Activated effector memory CD4-positive, alpha-beta T cell treated with anti-CD3 and anti-CD28 coated beads, Interleukin-2, amount 50 U/mL, for 16 hours (primary cell): ENCODE measurements at places on chromosomes 6 and 20.

- DNase-seq = no peak
These were observed 14.8 kb upstream of the FKBP5 start for GRCh38 chr6:35703554-35703953.

DNA sequence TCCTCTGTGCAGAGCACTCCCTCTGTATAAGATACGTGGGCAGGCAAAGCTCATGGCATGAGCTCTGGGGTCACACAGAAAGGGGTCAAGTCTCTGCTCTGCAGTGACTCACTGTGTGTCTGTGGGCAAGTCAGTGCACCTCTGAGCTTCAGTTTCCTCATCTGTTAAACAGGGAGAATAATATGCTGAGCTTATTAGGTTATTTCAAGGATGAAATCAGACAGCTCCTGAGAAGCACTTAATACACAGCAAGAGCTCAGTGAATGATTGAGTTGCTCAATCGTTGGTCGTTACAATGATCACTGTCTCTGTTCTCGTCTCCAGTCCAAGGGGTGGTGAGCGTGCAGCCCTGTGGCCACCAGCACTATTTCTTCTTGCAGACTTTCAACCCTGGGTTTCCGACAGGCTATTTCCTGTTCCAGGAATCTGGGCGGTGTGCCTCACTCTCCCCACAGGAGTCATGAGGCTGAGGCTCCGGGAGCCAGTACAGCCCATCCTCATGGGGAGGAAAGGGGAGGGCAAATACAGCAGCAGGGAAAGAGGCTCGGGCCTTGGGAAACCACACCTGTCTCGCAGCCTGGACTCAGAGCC is 28.9 kb downstream of the KIAA1755 start:
- DNase-seq = no peak

DNA sequence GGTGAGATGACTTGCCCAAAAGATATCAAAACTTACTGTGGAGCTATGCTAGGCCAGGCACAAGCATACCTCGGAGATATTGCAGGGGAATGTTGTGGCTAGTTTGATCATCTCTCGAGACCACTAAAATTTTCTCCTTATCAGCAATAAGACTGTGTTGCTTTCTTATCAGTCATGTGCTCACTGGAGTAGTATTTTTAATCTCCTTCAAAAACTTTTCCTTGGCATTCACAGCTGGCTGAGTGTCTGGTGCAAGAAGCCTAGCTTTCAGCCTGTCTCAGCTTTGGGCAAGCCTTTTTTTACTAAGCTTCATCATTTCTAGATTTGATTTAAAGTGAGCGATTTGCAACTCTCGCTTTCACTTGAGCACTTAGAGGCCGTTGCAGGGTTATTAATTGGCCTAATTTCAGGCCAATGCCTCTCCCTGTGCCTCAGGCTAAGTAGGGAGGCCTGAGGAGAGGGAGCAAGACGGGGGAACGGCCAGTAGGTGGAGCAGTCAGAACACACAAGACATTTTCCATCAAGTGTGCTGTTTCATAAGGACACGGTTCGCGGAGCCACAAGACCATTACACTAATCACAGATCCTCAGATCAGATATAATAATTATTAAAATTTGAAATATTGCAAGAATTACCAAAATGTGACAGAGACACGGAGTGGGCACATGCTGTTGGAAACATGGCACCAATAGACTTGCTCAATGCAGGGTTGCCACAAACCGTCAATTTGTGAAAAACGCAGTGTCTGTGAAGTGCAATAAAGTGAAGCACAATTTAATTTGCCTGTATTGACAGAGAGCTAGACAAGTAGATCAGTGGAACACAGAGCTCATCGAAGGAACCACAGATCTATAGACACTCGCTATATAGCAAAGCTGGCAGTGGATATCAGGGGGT is 106.8 kb upstream of the SIRPG start:
- DNase-seq = peak; percentile 82

GRCh38 chr6:45789238-45789637 is 226.4 kb downstream of the CLIC5 start:
- no peak for DNase-seq

DNA sequence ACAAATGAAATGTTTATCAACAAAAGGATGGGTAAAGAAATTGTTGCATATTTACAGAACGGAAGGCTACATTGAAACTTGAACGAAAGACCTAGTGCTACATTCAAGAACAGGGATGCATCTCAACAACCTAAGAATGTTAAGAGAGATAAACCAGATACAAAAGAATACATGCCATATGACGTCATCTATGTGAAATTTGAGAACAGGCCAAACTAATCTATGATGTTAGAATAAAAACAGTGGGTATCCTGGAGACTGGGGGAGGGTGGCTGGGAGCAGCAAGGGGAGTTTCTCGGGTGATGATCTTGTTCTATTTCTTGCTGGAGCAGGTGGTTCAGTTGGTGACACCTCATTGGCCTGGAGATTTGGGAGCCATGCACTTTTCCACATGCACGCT is 81.5 kb downstream of the SULF2 start:
- DNase-seq = no peak

GRCh38 chr6:37321516-37322415 is 32.0 kb upstream of the RNF8 start:
- DNase-seq = no peak

DNA sequence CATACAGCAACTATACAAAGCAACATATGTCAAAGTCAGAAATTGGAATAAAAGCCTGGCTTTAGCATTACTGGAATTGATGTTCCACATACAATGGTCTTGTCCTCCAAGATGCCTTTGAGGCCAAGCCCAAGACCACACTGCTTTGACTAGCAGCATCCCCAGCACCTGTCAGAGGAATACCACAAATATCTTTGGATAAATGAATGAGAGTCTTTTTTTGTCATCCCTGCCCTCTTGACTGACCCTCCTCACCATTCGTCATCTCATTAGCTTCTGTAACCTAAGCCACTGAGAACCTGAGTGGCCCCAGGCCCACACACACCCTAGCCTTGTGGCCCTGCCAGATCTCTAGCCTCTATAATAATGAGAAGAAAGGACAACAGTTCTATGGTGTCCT is 48.5 kb downstream of the TNFRSF21 start:
- DNase-seq = no peak

- no peak for DNase-seq
These were observed 107.5 kb downstream of the ERMARD start for GRCh38 chr6:169858935-169859351.

DNA sequence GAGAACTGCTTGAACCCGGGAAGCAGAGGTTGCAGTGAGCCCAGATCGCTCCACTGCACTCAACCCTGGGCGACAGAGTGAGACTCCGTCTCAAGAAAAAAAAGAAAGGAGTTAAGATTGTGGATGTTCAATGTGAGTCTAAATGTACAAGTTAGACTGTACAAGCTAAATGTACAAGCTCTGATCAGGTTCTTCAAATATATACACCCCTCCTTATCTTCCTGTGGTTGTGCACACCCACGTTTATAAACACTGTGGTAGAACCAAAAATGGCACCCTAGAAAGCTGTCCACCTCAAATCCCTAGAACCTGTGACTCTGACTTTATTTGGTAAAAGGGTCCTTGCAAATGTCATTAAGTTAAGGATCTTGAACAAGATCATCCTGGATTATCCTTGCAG is 11.2 kb upstream of the RANBP9 start:
- no peak for DNase-seq

DNA sequence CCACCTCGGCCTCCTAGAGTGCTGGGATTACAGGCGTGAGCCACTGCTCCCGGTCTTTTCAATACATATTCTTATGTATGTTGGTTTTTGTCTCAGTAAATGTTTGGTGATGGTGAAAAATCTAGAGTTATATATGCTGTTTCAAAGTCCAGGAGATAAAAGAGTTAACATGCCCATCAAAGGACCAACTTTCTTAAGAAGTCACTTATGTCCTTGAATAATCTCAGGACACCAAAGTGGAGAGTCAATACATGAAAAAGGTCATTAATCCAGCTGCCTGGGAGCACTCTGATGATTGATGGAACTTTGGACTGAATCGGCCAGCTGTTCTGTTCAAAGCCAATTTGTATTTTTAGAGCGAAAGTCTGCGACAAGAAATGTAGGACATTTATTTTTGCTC is 59.8 kb upstream of the HDAC2 start:
- DNase-seq = no peak

DNA sequence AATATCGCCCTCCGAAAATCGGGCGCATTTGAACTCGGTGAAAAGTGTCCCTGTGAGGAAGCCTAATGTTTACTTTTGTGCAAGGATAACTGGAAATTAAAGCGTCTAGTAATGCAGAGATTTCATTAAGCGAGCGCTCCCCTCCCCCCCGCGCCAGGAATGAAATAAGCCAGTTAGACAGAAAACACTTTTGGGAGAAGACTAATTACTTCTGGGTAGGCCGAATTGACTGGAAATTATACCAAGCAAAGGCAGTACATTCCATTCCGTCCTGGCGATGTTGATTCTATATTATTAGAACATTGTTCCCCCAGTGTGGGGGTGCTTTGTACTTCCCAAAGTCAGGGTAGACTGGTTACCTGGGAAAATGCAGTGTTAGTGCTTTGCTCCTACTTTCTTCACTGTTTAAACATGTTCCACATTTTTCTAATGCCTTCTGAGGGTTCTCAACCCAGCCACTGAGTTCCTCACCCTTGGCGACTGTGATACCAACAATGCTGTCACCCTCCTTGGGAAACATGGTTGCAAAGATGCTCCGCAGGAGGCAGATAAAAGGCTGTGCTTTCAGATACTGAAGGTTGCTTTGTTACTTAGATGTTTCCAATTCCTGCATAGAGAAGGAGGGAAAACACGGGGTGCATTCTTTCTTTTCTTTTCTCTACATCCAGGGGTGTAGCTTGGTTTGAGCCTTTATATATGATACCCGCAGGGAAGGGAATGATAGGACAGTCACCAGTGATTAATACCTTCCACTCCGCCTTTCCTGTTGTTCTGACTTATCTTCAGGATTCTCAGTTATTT is 2.6 kb downstream of the GJA1 start:
- no peak for DNase-seq

GRCh38 chr6:168563656-168564055 is 122.7 kb downstream of the SMOC2 start:
- DNase-seq = no peak

DNA sequence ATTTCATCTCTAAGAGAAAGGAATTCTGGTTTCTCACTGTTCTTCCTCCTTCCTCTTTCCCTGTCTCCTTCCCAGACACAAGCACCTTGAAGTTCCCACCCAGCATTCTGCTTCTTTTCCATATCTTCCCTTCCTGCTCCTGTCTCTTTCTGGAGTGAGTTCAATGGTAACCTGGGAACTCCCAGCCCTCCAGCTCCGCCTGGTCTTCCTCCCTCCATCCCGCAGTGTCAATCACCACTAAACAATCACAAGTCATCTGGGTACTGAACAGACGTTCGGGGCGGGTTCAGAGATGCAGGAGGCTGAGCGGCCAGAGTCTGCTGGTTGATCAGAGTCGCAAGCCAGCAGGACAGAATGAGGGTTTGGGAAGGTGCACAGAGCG is 7.7 kb downstream of the TTBK1 start:
- no peak for DNase-seq

GRCh38 chr6:125486881-125487280 is 185.1 kb upstream of the HDDC2 start:
- DNase-seq = no peak

- no peak for DNase-seq
These were observed 124.9 kb downstream of the KLHL32 start for GRCh38 chr6:97049253-97050011.

DNA sequence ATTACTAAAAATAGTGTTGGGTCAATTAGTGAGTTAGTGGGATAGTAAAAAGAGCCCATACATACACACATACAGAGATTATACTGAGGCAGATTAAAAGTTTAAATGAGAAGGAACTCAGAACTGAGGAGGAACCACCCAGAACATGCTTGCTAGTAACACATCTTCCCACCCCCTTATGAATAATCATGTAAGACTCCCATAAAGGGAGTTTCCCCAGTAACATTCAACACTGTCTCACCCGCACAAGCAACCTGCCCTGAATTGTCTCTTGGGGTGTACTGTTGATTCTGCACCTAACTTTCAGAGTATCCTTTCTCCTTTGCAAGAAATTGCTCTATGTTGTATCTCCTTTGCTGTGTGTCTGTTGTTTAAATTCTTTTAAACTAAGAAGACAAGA is 11.1 kb upstream of the HLA-DQB2 start:
- DNase-seq = no peak

DNA sequence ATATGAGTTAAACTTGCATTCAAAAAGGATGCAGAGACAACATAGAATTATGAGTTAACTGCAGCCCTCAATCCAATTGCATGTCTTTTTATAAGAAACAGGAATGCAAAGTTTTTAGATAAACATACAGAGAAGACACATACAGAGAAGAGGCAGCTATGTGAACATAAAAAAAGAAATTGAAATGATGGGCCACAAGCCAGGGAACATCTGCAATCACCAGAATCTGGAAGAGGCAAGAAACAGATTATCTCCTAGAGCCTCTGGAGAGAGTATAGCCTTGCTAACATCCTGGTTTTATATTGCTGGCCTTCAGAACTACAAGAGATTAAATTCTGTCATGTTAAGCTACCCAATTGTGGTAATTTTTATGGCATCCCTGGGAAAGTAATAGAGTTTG is 257.2 kb upstream of the EYS start:
- DNase-seq = no peak

- no peak for DNase-seq
These were observed 21.7 kb downstream of the SEC63 start for GRCh38 chr6:107936162-107936909.

GRCh38 chr6:17945111-17945510 is 42.3 kb downstream of the KIF13A start:
- DNase-seq = no peak

DNA sequence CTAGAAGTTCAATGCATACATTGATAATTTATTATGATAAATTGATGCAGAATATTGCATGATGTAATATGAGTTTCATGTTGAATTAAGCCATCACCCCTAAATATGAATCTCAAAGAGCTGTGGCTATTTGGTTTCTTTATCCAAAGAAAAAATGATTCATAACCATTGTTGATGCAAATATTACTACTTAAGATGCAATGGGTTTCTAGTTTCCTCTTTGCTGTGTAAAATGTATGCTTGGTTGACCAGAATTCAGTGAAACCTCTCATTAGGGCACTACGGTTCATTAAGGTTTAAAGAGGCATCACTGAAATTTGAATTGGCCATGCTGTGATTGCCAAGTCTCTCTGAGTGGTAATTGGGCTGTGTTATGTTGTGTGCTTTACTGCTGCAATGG is 492.5 kb upstream of the FLRT3 start:
- DNase-seq = no peak

DNA sequence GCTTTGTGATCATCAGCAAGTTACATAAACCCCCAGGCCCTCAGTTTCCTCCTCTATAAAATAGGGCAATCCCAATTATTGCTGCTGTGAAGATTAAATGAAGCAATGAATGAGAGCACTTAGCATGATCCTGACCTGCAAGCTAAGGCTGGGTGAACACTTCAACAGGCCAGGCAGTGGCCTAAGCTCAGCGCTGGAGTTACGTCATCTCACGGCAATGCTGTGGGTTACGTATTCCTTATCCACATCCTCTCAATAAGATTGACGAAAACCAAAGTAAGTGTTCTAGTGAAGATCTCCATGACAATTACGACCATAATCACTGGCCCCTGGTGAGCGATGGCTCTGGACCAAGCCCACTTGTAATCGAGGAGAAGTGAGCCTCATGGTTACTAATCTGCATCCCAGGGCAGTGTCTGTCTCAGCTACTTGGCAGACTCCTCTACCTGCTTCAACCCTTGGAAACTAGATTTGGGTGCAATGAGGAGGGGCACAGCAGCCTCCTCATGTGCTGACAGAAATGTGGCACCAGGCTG is 274.1 kb upstream of the ARID1B start:
- no peak for DNase-seq
